ENCODE measurements at places on chromosomes 5 and 9.
A peak's percentile ranks its signal among the peaks of the same experiment; 100 is the strongest.

DNA sequence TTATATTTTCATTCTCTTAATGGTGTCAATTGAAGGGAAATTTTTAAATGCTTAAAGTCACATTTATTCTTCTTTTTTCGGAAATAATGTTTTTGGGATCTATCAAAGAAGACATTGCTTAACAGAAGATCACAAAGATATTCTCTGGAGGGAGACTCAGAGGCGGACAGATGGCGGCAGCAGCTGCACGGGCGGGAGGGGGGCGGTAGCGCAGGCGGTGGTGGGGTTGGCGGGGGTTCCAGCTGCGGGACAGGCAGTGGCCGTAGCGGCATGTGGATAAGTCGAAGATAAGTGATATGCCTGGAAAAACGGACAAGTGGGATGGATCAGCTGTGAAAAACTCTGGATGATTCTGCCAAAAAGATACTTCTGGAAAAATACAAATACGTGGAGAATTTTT, 31.6 kb upstream of the ZDHHC11B start:
- no peak for DNase-seq

DNA sequence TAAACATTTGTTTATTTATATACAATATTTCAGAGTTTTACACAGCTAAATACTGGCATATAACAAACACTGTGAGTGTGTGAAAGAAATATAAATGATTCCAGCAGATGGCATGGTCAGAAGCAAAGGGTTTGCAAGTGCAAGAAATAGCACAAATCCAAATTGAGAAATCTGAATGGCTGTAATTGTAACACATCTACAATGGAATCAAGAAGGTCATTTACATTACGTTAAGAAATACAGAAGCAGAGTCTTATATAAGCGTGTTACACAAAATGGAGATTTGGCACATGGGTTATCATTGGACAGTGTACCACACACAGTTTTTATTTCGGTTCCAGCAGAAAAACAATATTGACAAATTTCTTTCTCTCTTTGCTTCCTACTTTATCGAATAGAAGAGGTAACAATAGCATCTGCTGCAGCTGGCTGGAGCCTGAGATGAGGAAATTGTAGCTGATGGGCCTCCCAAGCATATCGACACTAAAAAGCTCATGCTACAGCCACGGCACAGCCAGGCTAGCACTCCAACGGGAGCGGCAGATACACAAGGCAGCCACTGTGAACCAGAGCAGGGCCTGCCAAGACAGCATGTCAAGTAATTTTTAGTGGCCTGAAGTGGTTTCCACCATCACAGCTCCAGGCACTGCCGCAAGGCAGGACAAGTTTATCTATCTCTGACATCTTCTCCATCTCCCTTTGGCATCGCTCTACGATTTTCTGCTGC, 564.6 kb upstream of the DMAC1 start:
- DNase-seq: no peak

GRCh38 chr5:68502531-68502930, 287.0 kb downstream of the PIK3R1 start:
- DNase-seq: peak; percentile 29

DNA sequence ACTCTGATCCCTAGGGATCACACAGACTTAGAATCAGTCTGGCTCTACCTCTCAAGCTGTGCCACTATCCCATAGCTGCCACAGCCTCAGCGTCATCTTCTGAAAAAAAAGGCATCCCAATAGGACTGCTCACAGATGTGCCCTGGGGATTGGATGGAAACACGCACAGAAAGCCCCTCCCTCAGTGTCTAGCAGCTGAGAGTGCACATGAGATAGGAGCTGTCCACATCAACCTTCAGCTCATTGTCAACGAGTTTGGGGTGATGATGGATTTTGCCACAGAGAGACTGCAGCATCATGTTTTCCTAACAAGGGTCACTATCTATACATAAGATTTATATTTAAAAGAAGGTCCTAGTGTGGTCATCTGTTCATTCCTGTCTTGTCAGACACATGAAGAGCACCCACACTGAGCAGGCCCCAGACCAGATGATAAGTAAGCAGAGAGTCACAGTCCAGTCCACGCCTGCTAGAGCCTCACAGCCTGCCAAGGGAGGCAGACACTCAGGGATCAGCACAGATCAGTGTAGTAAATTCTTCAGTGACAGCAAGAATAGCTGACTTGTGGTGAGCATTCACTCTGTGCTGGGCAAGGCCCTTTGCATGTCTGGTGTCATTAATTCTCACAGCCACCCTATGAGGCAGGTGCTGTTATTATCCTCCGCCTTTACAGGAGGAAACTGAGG, 25.8 kb downstream of the AFAP1L1 start:
- no peak for DNase-seq

- peak; percentile 23 for DNase-seq
These were observed 1219.3 kb upstream of the WWC1 start for GRCh38 chr5:167071981-167072610.

DNA sequence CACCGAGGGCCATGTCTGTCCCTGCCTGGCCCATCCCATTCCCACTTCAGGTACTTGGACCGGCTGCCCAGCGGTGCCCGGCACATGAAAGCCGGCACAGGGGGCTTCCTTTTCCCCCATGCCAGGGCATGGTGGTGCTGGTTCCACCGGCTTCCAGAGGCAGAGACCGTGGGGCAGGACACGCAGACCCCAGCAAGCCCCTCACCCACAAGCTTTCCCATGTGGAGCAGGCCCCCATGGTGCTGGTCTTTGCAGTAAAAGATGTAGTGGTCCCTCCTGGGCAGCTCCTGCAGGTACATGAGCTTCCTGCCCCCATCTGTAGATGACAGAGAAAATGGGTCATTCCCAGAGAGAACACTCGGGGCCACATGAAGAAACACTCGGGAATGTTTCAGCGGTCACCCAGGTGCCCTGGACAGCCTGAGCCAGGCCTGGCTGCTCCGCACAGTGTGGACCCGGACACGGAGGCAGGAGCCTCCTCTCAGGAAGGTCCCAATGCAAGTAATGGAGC, 2.0 kb downstream of the OBP2B start:
- DNase-seq: no peak

GRCh38 chr9:135456436-135457104, 23.0 kb upstream of the PPP1R26 start:
- DNase-seq: no peak

- peak; percentile 76 for DNase-seq
These were observed 42.5 kb upstream of the ABCA1 start for GRCh38 chr9:104970271-104970987.

DNA sequence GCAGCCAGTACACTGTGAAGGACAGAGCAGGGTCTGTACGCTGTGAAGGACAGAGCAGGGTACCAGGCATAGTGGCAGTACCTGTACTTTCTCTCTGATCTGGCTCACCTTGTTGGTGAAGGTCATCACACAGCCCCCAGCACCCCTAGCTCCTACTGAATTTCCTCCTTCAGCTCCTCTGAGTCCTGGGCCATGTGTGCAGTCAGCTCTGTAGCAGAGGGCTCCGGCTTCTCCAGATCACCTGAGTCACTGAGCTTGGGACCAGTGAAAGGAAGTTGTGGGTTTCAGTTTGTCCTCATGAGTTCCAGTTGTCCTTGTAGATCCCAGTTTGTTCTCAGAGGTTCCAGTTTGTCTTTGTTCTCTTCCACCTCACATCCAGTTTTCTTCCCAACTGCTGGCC, 5.5 kb downstream of the NUDT2 start:
- DNase-seq: no peak

DNA sequence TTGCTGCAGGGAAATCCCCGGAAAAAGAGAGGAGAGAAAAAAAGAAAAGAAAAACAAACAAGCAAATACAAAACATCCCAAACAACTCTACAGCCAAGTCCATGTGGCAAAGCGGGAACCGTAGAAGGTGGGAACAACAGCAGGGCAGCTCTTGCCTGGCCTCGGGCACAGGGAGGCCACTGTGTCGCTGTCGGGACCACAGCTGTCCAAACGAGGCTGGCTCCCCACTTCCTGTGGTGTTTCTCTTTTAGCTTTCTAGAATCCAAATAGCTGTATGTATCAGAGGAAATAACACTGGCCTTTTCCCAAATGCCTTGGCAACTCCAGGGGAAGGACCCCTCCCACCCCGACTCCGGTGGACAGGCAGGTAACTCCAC, 41.6 kb upstream of the EQTN start:
- DNase-seq: no peak

- DNase-seq: peak; percentile 27
These were observed 10.5 kb downstream of the LURAP1L start for GRCh38 chr9:12785260-12785770.

DNA sequence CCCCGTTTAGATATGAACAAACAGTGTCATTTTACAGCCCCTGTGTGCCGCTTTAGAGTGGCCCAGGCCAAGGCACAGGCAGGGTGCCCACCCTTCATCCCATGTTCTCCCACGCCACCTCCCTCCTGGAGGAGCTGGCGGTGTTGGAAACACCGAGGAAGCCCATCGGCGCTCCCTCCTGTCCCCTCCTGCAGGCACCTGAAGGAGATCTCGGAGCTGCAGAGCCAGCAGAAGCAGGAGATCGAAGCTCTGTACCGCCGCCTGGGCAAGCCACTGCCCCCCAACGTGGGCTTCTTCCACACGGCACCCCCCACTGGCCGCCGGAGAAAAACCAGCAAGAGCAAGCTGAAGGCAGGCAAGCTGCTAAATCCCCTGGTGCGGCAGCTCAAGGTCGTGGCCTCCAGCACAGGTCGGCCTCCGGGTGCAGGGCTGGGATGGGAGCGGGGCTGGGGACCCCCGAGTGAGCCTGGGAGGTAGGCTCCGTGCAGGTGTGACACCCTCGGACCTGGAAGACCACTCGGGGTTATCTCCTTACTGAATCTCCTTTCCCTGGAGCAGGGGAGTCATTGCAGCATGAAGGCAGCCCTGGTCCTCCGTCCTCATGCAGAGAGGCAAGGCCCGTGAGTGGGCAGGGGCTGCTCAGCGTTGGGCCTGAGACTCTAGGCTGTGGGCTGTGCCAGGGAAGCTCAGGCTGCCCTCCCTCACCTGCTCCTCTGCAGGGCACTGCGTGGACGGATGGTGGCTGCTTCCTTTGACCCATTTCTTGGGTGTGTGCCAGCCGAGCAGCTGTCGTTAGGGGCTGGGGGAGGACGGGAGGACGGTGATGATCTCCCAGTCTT, 113.9 kb downstream of the WNK2 start:
- DNase-seq: no peak

DNA sequence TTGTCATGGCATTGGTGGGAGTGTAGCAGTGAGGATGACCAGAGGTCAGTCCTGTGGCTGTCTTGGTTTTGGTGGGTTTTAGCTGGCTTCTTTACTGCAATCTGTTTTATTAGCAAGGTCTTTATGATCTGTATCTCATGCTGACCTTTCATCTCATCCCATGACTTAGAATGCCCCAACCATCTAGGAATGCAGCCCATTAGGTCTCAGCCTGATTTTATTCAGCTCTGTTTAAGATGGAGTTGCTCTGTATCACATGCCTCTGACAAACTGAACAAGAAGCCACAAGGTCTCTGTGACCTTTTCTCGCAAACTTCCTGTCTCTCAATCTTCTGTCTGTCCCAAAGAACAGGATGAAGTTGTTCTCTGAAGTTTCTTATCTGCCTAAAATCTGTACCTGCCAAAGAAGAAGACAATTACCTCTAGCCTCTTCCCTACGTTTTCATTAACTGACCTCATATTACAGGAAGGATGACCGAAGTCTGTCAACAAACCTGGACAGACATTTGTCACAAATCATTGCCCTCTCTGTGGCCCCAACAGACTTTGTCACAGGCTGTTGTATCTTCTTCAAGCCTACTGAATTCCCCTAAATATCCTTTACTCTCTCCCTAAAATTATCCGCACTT, 284.2 kb upstream of the SEMA6A start:
- no peak for DNase-seq

DNA sequence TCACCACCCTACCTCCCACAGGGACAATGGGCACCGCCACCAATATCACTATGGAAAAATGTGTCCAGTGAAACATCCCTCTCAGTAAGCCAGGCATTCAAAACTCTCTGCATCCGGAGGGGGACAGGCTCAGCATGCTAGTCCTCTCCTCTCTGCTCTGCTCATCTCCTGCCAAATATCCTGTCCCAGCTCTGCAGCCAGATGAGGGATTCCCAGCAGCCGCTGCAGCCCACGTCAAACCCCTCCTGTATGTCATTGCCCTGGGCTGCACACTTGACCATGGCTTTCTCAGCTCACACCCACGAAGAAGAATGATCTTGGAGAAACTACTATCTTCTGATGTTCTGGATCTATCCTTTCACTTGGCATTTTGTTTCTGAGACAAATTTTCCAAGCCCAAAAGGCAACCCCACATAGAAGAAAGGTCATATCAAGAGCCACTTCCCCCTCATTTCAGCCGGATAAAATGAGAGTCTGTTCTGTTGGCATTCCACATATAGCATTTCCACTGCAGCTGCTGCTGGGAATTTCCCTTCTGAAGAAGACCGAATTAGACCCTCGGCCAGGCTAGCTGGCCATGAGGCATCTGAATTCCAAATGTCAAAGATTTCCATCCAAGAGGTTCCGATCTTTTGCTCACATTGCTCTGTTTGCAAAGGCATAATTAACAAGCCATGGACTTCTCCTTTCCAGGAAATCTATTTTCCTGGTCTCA, 338.0 kb downstream of the ACTL7B start:
- DNase-seq: no peak

GRCh38 chr5:53956632-53957031, 353.7 kb downstream of the ARL15 start:
- DNase-seq: no peak

DNA sequence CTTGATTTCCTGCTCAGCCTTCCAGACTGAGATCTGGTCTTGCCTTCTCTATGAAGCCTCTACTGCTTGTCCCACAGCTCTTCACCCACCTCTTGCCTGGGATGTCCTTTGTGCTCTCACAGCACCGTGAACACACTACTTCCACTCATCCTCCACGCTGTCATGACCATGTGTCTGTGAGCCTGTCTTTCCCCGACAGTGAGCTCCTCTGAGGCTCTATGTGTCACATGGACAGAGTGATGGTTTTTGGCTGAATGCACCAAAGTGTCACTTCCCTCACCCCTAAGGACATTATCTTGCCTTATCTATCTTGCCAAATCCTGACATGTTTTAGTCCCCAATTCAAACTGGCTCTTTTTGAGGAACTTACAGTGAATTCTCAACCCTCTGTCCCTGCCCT, 11.3 kb downstream of the PHYKPL start:
- DNase-seq: no peak

GRCh38 chr9:72346333-72346732, 18.7 kb downstream of the ZFAND5 start:
- no peak for DNase-seq

DNA sequence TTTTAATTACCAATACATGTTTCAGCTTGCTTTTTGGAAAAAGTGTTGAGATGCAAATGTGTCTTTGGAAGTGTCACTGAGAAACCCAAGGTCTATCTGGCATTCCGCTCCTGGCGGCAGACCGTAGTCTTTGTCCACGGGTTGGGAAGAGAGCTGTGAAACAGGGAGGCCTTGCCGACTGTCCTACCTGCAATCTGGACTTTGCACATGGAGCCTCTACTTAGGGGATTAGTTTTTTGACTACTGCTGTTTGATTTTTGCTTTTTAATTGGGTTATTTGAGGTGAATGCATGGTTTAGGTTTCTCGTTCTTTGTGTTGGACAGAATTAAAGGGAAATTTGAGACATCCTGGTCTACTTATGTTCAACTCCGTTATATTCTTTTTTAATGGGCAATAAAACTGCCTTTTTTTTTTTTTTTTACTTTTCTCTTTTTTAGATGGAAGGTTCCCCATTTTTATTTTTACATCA, 25.7 kb downstream of the TRIO start:
- no peak for DNase-seq
